Forelimb muscle (tissue), 1 donor: ENCODE measurements at places on chromosomes 3 and 15. TPM values are rescaled to one million over a fixed set of nuclear protein-coding genes. Genes with fewer than 3 reads are reported as not detected.

The NUP210 gene
- polyA plus RNA-seq = 8.7 TPM

GRCh38 chr3:18868911-18869689 lies 279.2 kb upstream of the KCNH8 start:
- no peak for DNase-seq

The USP50 gene
- polyA plus RNA-seq = not detected

- no peak for DNase-seq
These were observed 41.8 kb downstream of the MUC20 start for GRCh38 chr3:195762611-195763010.

DNA sequence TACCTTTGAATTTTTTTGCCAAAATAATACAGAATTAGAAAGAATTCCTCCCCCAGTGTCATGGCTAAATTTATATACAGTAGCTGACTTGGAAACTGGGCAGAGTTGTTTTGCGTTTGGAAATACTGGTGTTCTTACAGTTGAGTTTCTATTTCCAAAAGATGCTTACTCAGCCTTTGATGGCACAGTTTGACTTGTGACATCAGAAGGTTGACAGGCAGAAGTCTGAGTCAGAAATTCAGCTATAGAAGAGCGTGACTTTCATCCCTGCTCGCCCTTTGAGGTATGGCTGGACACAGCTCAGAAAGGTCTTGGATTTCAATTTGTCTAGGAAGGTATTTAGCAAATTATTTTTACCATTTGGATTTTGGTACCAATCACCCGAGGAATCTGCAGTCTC lies 175.8 kb downstream of the VGLL4 start:
- DNase-seq = no peak

DNA sequence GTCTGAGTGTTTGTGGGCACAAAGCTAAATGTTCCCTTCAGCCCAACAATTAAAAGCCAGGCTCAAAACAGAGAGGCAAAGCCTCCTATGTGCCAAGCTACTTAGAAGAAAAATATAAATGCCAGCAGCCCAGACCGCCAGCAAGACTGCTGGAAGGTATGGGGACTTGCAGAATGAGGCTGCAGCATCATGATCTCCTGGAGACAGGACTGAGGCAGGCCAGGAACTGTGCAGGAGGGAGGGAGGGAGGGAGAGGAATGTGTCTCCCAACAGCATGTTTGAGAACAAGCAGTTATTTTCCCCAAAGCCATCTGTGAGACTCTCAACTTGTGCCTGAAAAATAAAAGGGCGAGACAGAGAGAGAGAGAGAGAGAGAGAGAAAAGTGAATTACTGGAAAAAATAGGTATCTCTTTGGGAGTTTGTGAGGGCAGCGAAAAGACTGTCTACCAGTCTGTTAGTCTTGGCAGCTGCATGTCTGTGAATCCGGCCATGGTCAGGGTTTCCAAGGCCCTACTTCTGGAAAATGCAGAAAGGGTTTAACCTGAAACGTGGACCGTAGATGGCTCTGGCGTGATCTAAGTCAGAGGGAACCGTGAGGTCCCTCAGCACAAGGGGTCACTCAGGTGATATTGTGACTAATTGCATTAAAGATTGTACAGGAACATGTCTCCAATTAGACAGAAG lies 139.7 kb upstream of the COL8A1 start:
- DNase-seq = no peak

The RARB gene
- polyA plus RNA-seq = 10.5 TPM

GRCh38 chr15:36465304-36465703 lies 114.1 kb upstream of the CDIN1 start:
- no peak for DNase-seq

The MYEF2 gene
- polyA plus RNA-seq = 11.7 TPM

The PRR20G gene
- polyA plus RNA-seq = not detected

The TPRG1 gene
- 2.7 TPM for polyA plus RNA-seq

DNA sequence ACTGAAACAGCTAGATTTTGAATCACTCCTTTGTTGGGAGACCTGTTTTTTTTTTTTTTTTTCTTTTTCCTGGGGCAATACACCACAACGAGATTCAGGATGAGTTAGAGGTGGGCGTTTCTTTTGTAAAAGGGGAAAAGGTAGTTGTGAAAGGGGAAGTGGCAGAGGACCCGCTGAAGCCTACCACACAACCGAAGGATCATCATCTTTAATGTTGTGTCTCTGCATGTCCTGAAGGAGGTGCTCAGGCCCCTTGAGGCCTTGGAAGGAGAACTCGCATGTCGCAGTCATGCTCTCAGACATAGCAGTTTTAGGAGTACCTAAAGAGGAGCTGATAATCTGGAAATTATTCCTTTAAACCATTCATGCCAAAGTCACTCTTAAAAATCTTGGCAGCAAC lies 137.9 kb upstream of the LRIG1 start:
- DNase-seq = no peak

The LMLN gene
- polyA plus RNA-seq = 3.4 TPM

DNA sequence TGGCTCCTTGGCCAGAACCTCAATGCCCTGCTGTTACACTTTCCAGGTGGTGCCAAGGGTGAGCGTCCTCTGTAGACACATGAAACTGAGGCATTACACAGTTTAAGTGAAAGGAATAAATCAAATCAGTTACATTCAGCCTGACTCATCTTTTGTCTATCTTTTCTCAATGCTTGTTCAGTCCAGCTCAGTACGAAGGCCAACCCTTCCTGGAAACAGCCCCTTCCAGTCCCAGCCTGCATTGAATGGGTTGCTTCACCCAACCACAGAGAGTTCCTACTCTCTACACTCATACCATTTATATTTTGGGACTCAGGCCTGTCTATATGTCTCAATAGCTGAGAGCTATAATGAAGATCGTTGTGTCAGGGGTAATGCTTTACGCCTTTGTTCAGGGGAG lies 363.6 kb downstream of the RORA start:
- DNase-seq = no peak

GRCh38 chr3:98827221-98827920 lies 64.2 kb downstream of the ST3GAL6 start:
- DNase-seq = no peak

DNA sequence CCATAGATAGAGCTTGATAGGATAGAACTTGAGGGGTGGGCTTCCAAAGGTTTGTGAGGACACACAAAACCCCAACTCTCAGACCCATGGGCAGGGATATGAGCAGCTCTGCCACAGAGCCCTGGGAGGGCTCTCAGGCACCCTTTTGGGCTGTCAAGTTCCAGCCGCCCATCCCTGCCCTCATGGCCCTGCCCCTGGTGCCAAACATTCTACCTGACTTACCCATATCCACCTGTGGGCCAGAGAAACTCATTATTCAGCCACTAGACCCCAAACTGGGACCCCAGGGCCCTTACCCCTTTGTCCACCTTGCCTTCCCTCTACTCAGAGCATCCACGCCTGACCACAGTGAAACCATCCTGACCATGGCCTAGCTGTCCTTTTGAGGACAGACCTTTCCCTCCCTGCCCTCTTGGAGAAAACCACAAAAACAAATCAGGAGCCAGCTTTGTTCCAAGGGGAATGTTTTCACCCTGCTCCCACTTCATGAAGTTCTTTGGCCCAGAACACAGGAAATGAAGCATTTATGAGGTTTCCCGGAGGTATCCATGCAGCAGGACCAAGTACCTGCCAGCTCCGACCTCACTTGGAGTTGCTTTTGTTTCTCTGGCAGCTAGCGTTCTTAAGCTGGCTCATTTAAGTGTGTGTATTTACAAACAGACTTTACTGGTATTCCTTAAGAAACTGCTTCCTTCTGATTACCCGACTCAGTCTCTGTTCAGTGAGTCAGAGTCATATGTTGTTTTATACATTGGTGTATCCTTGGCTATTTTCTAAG lies 34.2 kb upstream of the GALNT15 start:
- DNase-seq = no peak

- no peak for DNase-seq
These were observed 32.1 kb downstream of the CD200 start for GRCh38 chr3:112365035-112365434.

GRCh38 chr3:195908694-195909581 lies 587 bp upstream of the TNK2 start:
- DNase-seq = no peak

The LNP1 gene
- 6.7 TPM for polyA plus RNA-seq
